NCI-H2029 treated with DMSO at 0.1 percent for 48 hours (cell line): ENCODE measurements at places on chromosomes 11 and 22.
A peak's percentile ranks its signal among the peaks of the same experiment; 100 is the strongest.

DNA sequence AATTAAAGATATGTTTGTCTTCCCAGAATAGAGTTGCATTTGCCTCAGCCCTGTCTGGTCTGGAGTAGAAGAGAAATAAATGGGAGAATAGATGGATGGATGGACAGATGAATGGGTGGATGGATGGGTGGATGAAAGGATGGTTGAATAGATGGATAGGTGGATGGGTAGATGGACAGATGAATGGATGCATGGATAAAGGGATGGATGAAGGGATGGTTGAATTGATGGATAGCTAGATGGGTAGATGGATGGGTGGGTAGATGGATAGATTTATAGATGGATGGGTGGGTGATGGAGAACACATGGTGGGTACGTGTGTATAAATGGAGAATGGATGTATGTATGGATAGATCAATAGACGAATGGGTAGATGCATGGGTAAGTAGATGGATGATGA lies 8.5 kb downstream of the CRYBB1 start:
- no peak for DNase-seq

DNA sequence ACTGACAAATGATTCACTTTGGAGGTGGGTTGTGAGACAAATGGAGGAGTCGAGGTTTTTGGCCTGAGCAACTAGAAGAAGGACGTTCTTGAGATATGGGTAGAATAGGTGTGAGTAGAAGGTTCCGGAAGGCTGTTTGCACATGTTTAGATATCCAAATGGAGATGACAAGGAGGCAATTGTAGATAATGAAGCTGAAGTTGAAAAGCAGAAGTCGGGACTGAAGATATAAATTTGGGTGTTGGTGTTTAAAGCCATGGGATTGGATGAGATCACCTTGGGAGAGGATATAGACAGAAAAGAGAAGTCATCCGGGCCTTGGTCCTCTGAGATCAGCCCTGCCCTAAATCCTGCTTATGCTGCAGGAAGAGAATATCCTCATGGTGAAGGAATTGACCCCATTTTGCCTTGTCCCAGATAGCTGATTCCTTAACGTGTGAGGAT lies 75.5 kb upstream of the CD44 start:
- DNase-seq, result no peak

DNA sequence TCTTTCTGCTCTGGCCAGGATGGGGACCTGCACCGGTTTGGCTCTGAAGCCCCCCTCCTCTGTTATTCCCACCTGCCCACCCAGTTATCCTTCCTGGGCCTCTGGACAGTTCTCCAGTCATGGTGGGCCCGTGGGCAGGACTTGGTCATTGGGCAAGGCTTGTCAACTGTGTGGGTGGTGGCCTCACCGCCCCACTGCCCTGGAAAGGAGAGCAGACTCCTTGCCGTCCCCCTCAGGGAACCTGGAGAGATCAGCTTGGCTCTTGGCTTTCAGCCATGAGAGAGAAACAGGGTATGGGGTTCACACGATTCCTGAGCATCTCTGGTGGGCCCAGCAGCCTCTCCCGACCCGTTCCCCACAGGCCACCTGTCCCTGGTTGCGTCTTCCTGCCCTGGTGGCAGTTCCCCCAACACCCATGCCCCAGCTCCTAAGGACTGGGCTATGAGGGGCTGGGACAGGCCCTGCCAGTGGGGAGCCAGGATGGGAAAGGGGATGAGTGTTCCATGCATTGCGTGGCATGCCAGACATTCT lies 92.3 kb downstream of the MORC2 start:
- DNase-seq, result no peak

DNA sequence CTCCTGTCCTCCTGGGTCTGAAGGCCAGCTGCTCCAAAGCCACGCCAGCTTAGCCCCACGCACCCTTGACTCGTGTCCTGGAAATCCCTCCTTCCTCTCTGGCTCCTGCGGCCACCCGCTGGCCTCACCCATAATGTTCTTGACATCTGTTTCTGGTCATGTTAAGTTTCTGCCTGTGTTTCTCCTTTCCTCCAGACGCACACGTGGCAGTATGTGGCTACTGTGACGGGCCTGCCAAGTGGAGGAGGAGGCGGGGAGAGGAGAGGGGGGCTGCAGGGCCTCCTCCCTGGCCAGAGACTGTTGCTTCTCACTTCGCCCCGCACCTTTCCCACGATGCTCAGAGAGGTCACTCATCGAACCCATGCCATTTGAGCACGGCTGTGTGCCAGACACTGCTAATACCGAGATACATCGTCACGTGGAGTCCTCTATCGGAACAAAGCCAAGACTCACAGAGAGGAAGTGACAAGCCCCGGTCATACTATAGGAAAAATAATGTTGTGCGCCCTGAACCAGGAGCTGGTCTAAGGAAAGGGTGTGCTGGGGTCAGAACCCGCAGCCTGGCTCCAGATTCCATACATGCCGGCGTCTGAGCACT lies 11.5 kb downstream of the C1QTNF6 start:
- peak; percentile 7 for DNase-seq

DNA sequence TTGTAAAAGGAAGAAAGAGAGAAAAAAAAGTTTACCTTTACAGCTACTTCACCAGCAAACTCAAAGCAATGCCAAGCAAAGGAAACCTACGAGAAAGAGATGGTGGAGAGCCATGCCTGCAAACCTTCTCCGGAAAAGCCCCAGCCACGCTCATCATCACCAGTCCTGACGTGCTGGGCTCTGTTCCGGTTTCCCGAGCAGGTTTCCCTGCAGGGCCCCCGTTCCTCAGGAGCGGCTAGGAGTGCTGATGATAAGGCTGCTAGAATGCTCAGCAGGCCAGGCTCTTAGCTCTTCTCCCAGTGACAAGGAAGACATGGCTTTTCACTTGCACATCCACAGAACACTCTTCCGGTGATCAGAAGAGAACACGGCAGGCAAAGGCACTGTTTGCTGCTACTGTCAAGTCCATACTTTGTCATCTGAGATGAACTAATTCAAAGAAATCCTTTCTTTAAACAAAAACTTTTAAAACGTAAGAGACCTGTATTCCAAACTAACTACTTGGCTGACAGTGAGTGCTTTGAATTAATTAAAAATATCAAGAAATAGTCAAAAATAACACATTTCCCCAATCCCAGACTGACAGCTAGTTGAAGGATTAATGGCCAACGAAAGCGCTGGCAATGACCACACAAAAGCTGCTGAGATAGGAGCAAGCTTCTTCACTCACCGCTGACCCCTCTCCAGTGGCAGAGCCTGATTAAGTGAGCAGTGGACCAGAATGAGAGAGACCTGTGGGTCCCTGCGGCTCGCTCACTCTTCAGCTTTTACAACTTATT lies 35.8 kb downstream of the DUSP8 start:
- DNase-seq, result no peak

DNA sequence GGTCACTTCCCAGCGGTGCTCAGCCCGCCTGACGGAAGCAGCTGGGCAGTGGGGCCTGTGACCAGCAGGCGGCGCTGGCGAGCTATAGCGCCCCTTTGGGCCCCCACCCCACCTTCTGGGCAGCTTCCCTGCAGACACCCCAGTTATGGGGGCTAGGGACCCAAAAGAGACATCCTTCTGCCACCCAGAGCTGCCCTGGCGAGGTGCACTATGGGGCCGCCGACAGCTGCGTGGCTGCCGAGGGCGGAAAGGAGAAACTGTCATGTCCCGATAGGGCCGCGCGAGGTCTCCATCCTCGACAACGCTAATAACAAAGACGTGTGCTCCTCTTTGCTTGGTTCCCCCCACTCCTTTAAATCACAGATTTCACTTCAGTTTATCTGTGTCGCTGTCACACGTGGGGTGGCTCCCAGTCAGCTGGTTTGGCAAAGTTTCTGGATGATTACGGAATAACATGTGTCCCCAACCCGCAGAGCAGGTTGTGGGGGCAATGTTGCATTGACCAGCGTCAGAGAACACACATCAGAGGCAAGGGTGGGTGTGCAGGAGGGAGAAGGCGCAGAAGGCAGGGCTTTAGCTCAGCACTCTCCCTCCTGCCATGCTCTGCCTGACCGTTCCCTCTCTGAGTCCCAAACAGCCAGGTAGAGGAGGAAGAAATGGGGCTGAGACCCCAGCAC lies 673 bp upstream of the MYO7A start:
- DNase-seq, result no peak

- no peak for DNase-seq
Measured at GRCh38 chr11:76339221-76339620, 41.7 kb downstream of the THAP12 start.
